ENCODE measurements at places on chromosomes 13 and 19.

- DNase-seq, result no peak
These were observed 9.2 kb downstream of the FGF14 start for GRCh38 chr13:102392481-102393209.

DNA sequence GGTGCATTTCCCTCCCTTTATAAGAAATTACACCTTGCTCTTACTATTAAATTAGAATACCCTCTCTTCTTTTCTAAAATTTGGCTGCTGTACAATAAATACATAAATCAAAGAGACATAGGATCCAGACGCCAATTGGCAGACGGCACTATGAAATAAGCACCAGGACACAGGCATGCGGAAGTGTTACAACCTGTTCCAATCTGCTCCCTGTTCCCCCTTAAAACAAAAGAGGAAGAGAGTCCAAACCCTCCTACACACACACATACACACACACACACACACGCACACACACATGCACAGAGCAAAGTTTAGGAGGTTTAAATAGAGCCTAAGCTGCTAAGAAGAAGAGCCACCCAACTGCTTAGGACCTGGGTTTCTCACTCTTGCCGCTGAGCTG is 75.6 kb upstream of the ZNF507 start:
- DNase-seq, result no peak

- DNase-seq, result no peak
These were observed 165.1 kb downstream of the PCCA start for GRCh38 chr13:100254002-100254401.

GRCh38 chr19:43774103-43774939 is 6.5 kb downstream of the KCNN4 start:
- peak; percentile 26 for DNase-seq

GRCh38 chr19:17302391-17303166 is 646 bp downstream of the ABHD8 start:
- no peak for DNase-seq
